AG09309 (cell line): ENCODE measurements at places on chromosomes 12 and 14.

GRCh38 chr12:12527820-12528296, 34.8 kb downstream of the DUSP16 start:
- DNase-seq, result no peak

- DNase-seq, result no peak
These were observed 1.6 kb downstream of the OAS3 start for GRCh38 chr12:112939761-112940381.

DNA sequence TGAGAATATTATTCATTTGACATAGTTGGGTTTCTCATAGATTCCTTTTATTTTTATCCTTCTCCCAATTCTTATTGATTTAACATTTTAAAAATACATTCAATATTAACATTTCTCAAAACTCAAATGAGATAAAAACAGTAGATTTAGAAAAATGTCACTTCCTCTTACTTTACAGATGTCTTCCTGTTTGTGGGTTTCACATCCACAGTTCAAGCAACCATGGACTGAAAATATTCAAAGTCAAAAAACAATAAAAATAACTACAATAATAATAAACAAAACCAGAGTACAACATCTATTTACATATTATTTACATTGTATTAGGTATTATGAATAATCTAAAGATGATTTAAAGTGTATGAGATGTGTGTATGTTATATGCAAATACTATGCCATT, 111.3 kb upstream of the SLC16A7 start:
- no peak for DNase-seq

- DNase-seq, result no peak
These were observed 223.9 kb upstream of the DAAM1 start for GRCh38 chr14:58964598-58964928.

DNA sequence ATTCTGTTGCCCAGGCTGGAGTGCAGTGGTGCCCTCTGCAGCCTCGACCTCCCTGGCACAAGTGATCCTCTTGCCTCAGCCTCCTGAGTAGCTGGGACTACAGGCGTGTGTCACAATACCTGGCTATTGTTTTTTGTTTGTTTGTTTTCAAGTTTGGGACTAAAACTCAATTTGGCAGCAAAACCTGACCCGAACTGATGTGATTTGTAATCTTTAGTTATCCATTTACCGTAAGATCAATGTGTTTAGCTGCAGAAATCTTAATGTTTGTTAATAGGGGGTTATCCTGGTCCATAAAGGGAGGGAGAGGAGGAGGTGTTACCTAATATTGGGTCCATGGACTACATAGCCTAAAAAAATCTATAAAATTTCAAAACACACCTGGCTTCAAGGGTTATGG, 738 bp upstream of the C1S start:
- no peak for DNase-seq

- DNase-seq, result no peak
These were observed 311.0 kb downstream of the GRIN2B start for GRCh38 chr12:13670285-13670866.

- no peak for DNase-seq
These were observed 12.5 kb upstream of the IFT81 start for GRCh38 chr12:110111476-110112334.

DNA sequence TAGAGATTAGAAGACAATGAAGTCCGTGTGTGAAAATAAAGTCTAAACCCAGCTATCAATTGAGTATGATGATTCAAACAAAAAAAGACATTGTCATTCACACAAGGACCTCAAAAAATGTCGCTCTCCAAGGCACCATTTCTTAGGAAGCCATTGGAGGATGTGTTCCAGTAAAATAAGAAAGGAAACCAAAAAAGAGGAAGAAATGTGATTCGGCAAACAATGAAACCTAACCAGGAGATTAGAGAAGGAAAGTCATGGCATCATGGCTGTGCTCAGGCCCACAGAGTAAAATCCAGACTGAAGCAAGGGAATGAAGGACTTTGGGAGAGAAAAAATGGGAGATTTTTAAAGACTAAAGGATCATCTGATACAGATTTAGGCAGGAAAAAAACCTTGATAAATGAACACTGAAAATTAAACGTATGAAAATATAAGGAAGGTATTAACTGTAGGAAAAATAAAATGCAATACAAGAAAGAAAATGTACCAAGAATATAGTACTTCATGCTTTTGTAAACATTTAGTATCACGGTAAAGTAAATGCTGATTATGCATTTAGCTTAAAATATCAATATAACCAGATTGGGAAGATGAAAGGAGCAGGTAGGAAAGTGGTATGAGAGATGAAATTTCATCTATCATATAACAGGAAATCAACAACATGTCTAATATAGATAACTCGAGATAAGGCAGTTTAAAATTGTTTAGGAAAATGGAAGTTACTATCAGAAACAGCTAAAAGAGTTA, 38.2 kb upstream of the MTHFD1 start:
- no peak for DNase-seq

DNA sequence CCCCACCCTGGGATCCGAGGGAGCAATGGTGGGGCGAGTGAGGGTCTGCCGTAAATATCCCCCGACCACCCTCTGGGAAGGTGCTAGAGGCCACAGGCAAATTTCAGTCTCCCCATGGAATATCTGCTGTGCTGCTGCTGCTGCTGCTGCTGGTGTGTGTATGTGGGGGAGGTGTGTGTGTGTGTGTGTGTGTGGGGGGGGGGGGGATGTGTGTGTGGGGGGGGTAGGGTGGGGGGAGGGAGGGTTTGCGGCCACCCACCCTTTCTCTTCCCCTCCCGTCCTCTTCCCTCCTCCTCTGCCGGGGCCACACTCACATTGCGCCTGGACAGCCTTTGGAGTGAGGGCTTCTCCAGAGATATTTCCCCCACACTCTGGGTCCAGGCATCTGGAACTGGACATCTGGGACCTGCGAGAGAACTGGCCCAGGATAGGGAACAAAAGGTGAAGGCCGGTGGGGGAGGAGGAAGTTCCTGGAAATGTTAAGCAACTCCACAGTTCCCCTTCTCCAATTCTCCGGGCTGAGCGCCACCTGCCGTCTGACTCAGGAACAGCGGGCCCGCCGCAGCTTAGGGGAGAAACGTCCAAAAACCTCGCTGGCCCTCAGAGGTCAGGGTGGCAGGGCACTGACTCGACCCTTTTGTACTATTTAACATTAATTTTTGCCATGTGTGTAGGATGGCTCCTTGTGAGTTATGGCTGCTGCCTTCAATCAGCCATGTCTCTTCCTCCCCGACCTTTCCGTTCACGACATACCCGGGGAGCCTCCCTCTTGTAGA, at the start of gene C1RL:
TSS of gene C1RL (minus strand) at position 419 of the 776 bp plus-strand sequence. CDS start at position 385, 34 bp downstream.
- DNase-seq, result peak; percentile 57

DNA sequence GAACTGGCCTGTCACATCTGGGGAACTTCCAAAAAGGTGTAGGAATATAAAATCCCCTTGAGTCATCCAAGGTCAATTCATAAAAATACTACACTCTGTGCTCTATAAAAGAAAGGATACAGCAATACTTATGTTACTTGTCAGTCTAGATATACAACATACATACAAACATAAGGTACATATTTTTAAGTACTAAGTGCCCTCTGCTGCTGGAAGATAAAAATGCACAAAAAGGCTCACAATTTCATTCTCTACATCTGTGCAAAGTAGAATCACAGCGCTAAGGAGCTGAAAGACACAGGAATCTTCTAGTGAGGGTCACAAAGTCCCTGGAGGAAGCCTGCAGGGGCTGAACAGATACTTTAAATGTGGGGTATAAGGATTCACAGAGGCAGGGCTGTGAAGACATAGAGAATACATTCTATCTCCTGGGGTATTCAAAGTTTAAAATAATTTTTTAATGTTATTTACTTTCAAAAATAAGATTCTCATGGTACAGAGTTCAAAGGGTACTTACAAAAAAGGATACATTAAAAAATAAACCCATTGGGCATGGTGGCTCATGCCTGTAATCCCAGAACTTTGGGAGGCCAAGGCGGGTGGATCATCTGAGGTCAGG, 10.2 kb upstream of the GOLGA5 start:
- DNase-seq, result peak; percentile 50

GRCh38 chr12:9264546-9264945, 56.4 kb upstream of the PZP start:
- DNase-seq, result no peak

- no peak for DNase-seq
These were observed 48.2 kb upstream of the BTG1 start for GRCh38 chr12:92193846-92194245.

- no peak for DNase-seq
These were observed 17.2 kb downstream of the MAP3K12 start for GRCh38 chr12:53481939-53482586.

DNA sequence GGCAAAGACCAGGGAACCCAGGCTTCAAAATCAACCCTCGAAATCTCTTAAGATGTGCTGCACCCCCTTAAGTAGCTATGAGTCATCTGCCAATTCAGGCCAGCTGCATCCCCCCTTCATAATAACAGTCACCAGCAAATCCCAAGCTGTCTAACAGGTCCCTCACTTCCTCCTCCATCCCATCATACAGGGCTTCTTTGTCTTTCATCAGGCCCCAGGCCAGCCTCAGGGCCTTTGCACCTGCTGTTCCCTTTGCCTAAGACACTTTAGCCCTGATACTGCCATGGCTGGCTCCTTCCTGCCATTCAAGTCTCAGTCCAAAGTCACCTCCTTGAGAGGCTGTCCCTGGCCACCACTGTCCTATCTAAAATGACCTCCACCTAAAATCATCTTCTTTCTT, 4.0 kb downstream of the RASAL1 start:
- DNase-seq, result no peak

DNA sequence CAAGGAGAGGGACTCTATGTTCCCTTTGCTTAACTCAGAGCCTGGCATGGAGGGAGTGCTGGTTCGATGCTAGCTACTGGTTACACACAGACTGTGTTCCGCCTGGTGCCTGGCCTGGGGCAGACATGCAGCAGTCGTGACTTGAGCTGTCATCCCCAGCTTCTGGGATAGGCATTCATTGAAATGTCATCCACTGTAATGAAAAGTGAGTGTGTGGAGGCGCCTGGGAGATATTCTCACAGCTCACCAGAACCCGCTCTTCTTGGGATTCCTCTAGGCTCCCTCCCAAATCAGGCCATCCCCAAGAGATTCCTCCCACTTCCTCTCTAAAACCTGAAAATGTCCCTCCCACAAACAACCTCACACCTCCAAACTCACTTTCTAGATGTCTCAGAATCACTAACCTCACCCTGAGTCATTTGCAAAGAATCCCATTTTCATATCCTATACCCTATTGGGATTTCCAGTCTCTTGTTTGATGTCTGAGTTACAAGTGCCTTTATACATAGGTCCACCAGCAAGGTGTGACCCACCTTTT, 82.8 kb downstream of the CRACR2A start:
- DNase-seq, result no peak

DNA sequence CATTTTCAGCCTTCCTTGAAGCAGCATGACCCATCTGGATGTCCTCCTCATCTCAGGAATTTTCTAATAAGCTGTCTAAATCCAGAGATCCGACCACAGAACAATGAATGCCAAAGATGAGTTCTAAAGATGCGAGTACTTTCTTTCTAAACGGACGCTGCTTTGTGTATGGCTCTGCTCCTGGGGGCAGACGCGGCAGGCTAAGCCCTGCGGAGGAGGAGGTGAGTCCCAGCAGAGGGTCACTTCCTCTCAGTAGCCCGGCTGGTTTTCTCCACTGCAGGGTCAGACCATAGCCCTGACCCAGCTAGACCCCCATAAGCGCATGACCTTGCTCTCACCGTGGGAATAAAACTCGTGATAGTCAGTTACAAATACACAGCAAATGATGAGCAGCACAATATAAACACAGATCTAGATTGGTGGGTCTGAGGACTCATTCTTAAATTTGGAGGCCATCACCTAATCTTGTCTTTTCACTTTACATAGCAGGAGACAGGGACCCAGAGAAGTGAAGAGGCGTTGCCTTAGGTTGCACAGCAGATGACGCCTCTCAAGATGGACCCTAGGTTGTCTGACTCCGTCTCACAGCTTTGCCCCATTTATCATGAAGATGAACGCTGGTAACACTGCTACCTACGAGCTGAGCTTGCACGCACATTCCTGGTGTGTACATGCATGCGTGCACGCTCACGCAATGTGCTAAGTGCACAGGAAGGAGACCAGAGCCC, 16.6 kb downstream of the SSH1 start:
- no peak for DNase-seq

- no peak for DNase-seq
These were observed 212.6 kb downstream of the SLC16A7 start for GRCh38 chr12:59808317-59808910.

GRCh38 chr12:104486943-104487819, 30.4 kb downstream of the CHST11 start:
- DNase-seq, result no peak

GRCh38 chr12:106645074-106645421, 62.2 kb downstream of the RFX4 start:
- no peak for DNase-seq

GRCh38 chr14:33280646-33281045, 342.0 kb downstream of the NPAS3 start:
- DNase-seq, result no peak

DNA sequence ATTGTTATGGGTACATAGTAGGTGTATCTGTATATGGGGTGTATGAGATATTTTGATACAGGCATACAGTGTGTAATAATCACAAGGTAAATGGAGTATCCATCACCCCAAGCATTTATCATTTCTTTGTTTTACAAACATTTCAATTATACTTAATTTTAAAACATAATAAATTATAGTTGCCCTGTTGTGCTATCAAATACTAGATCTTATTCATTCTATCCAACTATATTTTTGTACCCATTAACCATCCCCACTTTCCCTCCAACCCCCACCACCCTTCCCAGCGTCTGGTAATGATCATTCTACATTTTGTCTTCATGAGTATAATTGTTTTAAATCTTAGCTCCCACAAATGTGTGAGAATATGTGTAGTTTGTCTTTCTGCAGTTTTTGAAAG, 302.6 kb downstream of the FOXG1 start:
- no peak for DNase-seq

- no peak for DNase-seq
These were observed 156.3 kb downstream of the PELI2 start for GRCh38 chr14:56274556-56274955.

DNA sequence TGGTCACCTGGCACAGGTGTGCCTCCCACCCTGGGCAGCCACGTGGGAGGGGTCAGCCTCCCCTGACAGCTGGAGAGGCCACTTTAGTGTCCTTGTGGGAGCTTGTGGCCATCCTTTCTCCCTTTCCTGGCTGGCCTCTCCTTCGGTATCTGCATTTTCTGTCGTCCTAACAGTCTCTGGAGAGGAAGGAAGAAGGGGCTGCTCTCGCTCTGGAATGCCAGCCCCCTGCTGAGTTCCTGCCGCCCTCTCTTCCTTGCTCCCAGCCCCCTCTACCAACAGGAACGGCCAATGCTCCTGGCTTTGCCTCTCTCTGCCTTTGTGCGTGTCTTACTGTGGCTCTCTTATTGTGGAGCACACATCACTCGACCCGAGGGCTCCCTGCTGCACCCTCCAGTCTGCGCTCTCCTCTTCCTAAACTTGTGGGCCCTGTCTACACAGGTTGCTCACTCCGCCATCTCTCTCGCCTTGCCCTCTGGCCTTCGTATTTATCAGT, 70.8 kb downstream of the FBXL14 start:
- DNase-seq, result no peak

- no peak for DNase-seq
These were observed 61.8 kb downstream of the TSPAN9 start for GRCh38 chr12:3138941-3139511.

- no peak for DNase-seq
These were observed 797.1 kb downstream of the VRK1 start for GRCh38 chr14:97594306-97594705.

- DNase-seq, result no peak
These were observed 48.9 kb upstream of the SLC24A4 start for GRCh38 chr14:92274055-92274454.

- peak; percentile 64 for DNase-seq
These were observed 87.8 kb downstream of the RIC8B start for GRCh38 chr12:106861984-106862916.
